ENCODE measurements at places on chromosomes 13 and 19.

- no peak for DNase-seq
Observed at GRCh38 chr19:3012621-3013262, 16.3 kb downstream of the TLE2 start.

DNA sequence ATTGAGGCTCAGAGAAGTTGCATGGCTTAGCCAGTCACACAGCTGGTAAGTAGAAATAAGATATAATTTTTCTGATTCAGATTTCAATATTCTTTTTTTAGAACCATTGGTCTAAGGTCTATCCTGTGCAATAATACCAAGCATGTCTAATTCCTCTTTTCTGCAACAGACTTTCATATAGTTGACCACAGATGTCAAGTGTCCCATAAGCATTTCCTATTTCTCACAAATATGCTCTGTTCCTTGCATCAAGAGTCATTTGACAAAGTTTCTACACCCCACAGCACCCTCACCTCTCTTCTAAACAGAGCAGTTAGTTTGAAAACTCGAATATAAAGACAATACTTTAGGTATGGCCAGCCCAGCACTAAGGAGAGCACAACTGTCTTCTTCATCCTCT, 26.8 kb upstream of the SACS start:
- no peak for DNase-seq

- DNase-seq, result no peak
Observed at GRCh38 chr19:41808663-41809566, 12.5 kb downstream of the CEACAM3 start.

DNA sequence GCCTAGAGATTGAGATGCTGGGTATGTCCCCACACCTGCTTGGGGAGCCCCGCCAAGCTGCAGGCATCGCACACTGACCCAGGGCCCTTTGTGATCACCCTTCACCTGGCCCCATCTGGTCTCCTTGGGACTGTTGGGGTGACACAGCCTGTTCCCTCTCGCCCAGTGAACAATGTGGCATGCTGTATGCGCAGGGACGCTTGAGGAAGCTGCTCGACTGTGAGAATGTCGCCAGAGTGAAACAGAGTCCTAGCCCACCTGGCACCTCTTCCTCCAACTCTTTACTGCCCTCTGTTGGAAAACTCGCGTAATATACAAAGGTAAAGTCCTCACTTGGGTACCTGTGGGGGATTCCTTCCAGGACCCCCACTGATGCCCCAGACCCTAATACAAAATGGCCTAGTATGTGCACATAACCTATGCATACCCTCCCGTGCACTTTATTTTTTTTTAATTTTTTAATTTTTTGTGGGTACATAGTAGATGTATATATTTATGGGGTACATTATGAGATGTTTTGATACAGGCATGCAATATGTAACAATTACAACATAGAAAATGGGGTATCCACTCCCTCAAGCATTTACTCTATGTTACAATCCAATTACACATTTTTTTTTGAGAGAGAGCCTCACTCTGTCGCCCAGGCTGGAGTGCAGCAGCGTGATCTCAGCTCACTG, 9.0 kb downstream of the BLOC1S3 start:
- DNase-seq, result no peak

- DNase-seq, result no peak
Observed at GRCh38 chr19:49592486-49593232, 1.7 kb downstream of the PRR12 start.

- no peak for DNase-seq
Observed at GRCh38 chr19:38268539-38268938, 4.2 kb downstream of the SPINT2 start.

DNA sequence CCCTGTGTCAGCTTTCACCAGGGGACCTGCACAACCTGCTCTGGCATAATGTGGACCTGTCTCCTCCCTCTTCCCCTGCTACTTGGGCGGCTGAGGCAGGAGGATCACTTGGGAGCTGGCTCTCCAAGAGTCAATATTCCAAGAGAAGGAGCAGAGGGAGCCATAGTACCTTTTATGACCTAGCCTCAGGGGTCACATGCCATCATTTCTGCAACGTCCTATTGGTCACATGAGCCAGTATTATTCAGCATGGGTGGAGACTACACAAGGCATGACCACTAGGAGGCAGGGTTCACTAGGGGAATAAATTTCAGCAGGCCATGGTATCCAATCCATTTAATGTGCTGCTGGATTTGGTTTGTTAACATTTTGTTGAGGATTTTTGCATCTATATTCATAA, 12.0 kb upstream of the SHFL start:
- peak; percentile 17 for DNase-seq

- no peak for DNase-seq
Observed at GRCh38 chr13:31611214-31611613, 128.1 kb upstream of the RXFP2 start.

- DNase-seq, result no peak
Observed at GRCh38 chr19:1061987-1062386, 5.0 kb upstream of the ARHGAP45 start.

DNA sequence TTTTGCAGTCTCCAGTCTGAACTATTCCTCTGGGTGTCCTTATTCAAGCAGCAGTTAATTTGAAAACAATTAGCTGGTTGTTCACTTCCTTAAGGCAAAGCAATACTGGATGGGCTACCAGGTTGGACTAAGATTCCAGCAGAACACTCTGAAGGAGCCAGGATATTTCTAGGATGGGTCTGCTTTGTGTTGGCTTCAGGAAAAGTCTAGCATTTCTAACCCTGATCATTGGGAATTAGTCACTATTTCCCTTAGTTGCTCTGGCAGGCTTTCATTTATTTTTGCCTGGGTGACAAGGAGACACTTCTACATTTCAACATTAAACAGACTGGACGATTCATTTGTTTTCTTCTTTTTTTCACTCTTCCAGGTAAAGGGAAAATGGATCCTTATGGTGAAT, 228.4 kb downstream of the ENOX1 start:
- no peak for DNase-seq

Data from T-helper 1 cell (primary cell).